ENCODE measurements at places on chromosomes 1 and 21.
A peak's percentile ranks its signal among the peaks of the same experiment; 100 is the strongest.

DNA sequence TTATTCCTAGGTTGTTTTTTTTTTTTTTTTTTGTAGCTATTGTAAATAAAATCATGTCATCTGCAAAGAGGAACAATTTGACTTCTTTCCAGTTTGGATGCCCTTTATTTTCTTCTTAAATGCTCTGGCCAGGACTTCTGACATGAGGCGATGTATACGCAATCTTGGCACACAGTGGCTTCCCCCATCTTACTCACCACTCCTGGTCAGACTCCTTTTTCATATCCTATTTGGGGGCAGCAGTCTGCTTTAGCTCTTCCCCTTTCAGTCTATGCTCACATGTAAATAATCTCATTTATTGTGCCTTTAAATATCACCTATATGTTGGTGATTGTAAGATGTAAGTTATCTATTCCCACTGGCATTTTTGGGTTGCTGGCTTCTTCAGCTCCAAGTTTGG lies 56.1 kb downstream of the SLAMF6 start:
- no peak for DNase-seq

DNA sequence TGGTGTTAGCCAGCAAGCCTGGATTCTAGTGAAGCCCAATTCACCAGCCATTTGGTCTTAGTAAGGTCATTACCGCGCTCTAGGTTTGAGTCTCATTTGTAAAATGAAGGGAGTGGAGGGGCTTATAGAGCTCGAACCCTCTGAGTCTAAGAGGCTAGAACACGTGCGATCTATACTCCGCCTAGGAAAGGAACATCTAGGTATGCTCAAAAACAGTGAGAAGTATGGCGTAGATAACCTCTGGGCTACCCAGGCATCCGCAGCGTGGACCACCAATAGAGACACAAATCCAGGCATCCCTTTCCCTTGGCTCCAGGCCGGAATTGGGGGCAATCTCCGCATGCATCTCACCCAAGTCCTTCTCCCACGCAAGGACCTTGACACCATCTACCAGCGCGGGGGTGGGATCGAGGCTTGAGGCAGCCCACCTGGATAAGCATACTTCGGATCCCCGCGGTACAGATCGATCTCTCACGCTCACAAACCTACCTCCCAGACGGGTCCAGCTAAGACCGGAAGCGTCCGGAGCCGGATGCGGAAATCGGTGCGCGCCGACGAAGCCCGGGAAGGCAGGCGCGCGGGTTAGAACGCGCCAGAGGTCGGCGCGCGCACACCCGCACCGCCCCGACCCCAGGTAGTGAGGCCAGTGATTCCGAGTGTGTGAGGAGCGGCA lies at the start of gene METTL25B:
METTL25B (plus strand) TSS at position 544 of the 673 bp plus-strand sequence. CDS start 636 bp downstream, outside the sequence.
- peak; percentile 82 for DNase-seq

DNA sequence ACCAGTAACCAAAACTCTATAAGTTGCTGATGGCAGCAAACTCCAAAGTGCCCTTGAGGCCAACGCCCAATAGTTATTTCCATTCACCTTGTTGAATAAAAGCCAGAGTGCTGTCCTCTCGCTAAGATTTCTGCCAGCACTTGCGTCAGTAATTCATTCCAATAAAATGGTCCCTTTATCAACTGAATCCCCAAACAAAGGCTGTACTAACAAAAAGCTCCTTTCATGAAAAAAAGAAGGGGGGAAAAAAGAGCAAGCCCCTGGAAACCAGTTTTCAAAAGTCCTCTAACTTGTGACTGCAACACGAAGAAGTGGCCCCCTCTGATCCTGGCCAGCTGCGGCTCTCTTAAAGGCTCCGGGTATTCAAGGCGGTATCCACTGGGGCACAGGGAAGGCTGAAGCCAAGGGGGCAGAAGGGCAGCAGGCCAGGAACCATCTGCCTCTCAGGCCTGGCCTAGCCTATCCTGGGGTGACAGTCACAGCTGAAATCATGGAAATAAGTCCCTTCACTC lies 55.8 kb upstream of the ZNF326 start:
- no peak for DNase-seq

DNA sequence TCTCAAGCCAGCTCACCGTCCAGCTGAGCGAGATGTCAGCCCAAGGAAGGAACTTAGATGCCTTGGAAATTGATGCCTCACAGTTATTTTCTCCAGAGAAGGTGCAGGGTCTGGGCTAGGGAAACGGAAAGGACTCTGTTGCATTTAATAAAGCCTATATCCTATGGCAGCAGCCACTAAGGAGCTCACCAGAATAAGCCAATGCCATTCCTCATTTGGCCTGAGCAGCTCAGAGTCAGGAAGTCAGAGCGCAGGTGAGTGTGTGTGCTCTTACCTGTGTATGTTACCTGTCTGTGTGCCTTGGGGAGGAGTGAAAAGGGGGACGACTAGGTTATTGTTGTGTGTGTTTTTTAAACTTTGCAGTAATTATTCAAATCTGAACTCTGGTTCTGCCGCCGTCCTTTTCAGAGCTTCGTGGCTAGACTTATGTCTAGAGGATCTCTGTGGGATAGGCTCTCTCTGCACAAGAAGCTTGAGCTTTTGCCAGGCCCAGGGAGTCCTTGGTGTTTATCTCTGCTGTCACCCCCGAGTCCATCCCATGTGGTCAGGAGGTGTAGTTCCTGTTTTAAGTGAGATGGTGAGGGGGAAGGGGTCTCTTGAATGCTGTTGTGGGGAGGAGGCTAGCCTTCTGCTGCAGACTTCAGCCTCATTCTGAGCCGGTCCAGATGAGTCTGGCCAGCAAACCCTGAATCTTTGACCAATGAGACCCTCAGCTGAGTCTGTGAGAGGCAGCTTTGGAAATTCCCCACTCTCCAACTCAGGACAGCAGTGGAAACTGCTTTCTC lies 2.4 kb downstream of the TMCC2 start:
- peak; percentile 36 for DNase-seq

DNA sequence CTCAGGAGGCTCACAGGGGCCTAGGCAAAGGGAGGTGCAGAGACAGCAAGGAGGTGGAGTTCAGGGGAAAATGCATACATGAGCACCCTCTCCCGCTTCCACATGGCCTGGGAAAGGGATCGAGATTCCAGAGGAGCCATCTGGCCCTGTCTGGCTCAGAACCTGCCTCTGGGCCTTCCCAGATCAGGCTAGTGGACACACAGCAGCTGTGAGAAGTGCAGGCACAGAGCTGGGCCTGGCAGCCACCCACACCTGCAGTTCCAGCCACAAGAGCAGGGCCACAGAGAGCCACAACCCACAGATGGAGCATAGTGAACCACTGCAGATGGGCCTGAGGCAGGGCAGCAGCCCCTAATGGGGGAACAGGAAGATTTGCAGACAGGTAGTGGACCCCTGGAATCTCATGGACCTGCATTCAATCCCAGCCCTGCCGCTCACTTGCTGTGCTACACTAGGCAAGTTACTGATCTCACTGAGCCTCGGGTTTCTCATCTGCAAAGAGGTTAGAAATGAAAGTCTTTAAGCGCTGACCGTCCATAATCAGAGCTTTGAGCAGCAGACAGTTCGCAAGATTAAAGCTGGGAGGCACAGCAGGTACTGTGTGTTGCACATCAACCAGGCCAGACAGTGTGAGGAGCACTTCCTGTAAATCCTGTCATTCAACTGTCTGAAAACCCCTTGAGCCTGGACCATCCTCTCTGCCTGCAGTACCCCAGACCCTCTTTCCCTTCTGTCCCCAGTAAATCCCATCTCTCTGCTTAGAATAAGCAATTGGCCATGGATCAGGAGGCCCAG lies 58.0 kb downstream of the MATN1 start:
- DNase-seq, result no peak

DNA sequence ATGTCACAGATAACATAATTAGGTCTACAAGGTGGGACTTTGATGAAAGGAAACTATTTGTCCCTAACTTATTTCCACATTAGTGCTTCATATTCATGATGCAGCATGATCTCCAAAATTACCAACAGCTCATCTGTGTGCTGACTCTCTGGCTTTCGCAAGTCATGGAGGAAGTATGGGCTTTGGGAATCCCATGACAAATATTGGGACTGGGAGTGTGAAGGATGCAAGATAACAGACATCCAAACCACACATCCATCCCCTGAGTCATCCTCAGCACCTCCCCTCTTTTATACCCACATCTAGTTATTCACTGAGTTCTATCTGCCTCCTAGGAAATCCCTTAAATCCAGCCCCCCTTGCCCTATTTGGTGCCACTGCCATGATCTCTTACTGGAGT lies 102.8 kb upstream of the COL24A1 start:
- no peak for DNase-seq

DNA sequence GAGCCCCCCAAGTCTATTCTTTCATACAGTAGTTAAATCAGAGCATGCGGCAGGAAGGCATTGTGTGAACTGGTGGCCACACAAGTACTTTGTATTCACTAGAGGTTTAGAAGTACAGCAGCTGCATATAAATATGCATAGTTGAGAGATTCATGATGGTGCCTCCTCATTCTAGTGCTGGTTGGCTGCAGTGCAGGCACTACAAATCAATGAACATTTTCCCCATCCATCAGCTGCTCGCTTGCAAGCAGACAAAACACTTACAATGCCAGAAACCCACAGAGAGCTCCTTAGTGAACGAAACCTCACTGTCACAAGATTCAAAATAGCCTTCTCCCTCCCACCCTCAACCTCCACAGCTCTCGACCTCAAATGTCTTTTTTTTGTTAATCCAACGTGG lies 726.2 kb downstream of the USP25 start:
- DNase-seq, result no peak

- peak; percentile 22 for DNase-seq
These were observed 74.1 kb upstream of the IRF2BP2 start for GRCh38 chr1:234683861-234684632.

- DNase-seq, result no peak
These were observed 16.6 kb downstream of the AK4 start for GRCh38 chr1:65164633-65165032.

DNA sequence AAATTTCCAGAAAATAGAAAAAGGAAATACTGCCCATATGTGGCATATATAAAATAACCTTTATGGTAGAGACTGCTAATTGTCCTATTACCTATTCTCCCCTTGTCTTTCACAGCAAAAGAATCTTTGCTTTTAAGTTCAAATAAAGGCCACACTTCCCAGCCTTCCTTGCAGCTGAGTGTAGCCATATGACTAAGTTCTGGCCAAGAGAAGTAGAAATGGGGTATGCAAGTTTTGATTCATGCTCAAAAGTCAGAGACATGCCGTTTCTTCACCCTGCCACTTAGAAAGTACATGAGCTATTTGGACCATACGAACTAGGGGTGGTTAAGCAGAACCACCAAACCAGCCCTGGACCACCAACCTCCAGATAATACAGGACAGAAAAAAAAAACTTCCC lies 18.3 kb upstream of the S100A2 start:
- no peak for DNase-seq

GRCh38 chr1:40042341-40042740 lies 1.8 kb downstream of the CAP1 start:
- no peak for DNase-seq

GRCh38 chr1:10877894-10878293 lies 81.4 kb upstream of the CASZ1 start:
- no peak for DNase-seq

DNA sequence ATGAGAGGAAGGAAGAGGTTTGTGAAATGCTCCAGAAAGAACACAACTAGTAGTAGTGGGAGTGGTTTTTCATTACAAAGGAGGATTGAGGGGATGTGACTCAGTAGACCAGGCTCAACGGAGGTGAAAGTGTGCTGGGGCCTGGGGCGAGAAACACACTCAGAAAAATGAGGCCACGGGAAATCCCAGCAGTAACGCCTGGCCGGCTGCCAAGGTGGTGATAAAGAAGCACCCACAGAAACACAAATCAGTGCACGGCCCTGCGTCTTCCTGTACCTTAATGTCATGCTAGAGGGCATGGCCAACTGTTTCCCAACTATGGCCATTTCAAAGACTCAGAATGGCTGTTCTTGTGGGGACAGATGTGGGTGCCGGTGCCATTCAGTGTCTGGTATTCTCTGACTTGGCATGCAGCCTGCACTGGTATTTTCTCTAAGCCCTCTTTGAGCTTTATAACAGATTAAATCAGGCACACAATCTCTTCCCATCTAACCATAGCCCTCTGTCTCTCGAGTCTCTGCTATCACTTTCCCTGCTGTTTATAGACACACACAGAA lies 38.2 kb downstream of the URB2 start:
- DNase-seq, result no peak

DNA sequence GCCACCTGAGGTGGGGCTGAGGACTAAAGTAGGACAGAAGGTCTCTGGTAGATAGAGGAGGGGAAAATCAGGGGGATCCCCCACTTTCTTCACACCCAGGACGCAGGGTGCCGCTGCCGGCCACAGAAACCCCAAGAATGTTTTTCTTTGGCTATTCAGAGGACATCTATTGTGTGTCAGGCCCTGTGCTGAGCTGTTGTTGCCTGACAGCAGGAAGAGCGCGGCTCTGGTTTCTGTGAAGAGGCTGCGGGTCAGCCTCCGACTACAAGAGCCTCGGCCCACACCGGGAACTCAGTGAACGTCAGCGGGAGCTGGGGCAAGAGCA lies 407 bp upstream of the PIGV start:
- no peak for DNase-seq

DNA sequence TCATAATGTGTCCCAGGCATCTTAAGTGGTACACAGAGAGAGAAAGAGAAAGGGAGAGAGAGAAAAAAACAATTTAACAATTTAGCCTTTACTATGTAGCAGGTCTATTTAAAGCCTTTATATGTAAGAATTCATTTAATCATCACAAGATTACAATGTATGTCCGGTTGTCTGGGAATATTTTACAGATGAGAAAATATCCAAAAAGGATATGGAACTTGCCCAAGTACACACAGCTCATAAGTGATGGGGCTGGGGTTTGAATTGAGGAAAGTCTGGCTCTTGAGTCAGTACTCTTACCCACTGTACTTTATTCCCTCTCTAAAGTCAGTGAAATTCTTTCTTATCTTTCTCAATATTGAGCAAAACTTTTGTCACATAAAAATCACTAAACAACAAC lies 104.6 kb downstream of the LYPLAL1 start:
- DNase-seq, result no peak

Measured in Kasumi-1 (cell line).